ENCODE measurements at places on chromosomes 12 and 14. TPM values are rescaled to one million over a fixed set of nuclear protein-coding genes. Genes with fewer than 3 reads are reported as not detected.

Gene USP44
- 0.03 TPM for polyA plus RNA-seq

Gene MGAT4C
- polyA plus RNA-seq, result not detected

Gene ACSS3
- polyA plus RNA-seq, result 0.01 TPM

Gene ZCRB1
- 23.3 TPM for polyA plus RNA-seq

Measured in mammary epithelial cell (primary cell).